ENCODE measurements at places on chromosomes 13 and 19. TPM values are rescaled to one million over a fixed set of nuclear protein-coding genes. Genes with fewer than 3 reads are reported as not detected.

KIR2DL3 gene
- not detected for total RNA-seq

SLC44A2 gene
- 10.0 TPM for total RNA-seq

CYP2A7 gene
- total RNA-seq: not detected

SLC10A2 gene
- total RNA-seq: not detected

ADGRE2 gene
- 0.17 TPM for total RNA-seq

N4BP2L2 gene
- total RNA-seq: 35.6 TPM

PEPD gene
- total RNA-seq: 87.3 TPM

BLVRB gene
- total RNA-seq: 52.4 TPM

KLF1 gene
- total RNA-seq: not detected

PRTN3 gene
- not detected for total RNA-seq

APOC1 gene
- total RNA-seq: 24.5 TPM

TYROBP gene
- total RNA-seq: not detected

STK11 gene
- 83.5 TPM for total RNA-seq

C1QTNF9B gene
- total RNA-seq: not detected

F2RL3 gene
- total RNA-seq: 7.0 TPM

CDX2 gene
- total RNA-seq: not detected

GPATCH1 gene
- 12.9 TPM for total RNA-seq

F10 gene
- total RNA-seq: not detected

CASP14 gene
- not detected for total RNA-seq

UHRF1 gene
- total RNA-seq: 34.6 TPM

CRX gene
- not detected for total RNA-seq

DDX49 gene
- 145 TPM for total RNA-seq

SPACA7 gene
- total RNA-seq: not detected

OR4F17 gene
- total RNA-seq: not detected

C1QTNF9 gene
- total RNA-seq: not detected

PGLYRP2 gene
- total RNA-seq: 0.17 TPM

DAND5 gene
- not detected for total RNA-seq

LRG1 gene
- 0.69 TPM for total RNA-seq

OR1M1 gene
- not detected for total RNA-seq

ISYNA1 gene
- 7.0 TPM for total RNA-seq

TTC9B gene
- not detected for total RNA-seq

CD177 gene
- total RNA-seq: not detected

OVOL3 gene
- total RNA-seq: not detected

ALDH16A1 gene
- 86.2 TPM for total RNA-seq

ZNF540 gene
- total RNA-seq: not detected

CEACAM4 gene
- total RNA-seq: not detected

DPF1 gene
- total RNA-seq: 5.3 TPM

KCNRG gene
- total RNA-seq: 1.4 TPM

ANGPTL8 gene
- not detected for total RNA-seq

ZNF506 gene
- 18.6 TPM for total RNA-seq

PPP1R37 gene
- 30.6 TPM for total RNA-seq

ZIC2 gene
- total RNA-seq: 10.9 TPM

GSX1 gene
- total RNA-seq: not detected

FFAR2 gene
- not detected for total RNA-seq

ESD gene
- total RNA-seq: 70.2 TPM

CALR3 gene
- not detected for total RNA-seq

FAM216B gene
- total RNA-seq: not detected

ZNF709 gene
- total RNA-seq: 0.80 TPM

BRME1 gene
- total RNA-seq: 7.9 TPM

Data from Daoy (cell line).